ENCODE measurements at places on chromosomes 6 and 20.
A peak's percentile ranks its signal among the peaks of the same experiment; 100 is the strongest.

DNA sequence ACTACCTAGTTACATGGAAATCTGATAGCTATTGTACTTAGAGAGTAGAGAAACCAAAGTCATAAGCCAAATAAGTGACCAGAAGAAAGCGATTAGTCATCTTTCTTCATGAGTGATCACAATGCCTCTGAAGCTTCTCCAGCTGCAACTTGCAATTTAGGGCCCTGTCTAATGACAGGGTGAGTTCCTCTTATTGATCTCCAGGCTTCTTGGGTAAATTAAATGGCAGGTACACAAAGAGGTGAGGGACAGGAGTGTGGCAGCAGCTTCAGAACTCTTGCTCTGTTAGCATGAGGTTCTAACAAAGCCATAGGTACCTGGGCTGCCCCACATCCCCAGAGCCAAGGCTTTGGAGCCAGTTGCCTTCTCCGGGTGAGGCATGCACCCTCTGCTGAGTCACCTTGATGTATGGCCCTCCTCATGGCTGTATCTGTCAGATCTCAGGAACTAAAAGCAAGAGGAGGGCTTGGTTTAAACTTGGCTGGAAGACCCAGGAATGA, 60.8 kb downstream of the PRDM1 start:
- no peak for DNase-seq

GRCh38 chr6:22556266-22556665, 13.1 kb upstream of the HDGFL1 start:
- no peak for DNase-seq

DNA sequence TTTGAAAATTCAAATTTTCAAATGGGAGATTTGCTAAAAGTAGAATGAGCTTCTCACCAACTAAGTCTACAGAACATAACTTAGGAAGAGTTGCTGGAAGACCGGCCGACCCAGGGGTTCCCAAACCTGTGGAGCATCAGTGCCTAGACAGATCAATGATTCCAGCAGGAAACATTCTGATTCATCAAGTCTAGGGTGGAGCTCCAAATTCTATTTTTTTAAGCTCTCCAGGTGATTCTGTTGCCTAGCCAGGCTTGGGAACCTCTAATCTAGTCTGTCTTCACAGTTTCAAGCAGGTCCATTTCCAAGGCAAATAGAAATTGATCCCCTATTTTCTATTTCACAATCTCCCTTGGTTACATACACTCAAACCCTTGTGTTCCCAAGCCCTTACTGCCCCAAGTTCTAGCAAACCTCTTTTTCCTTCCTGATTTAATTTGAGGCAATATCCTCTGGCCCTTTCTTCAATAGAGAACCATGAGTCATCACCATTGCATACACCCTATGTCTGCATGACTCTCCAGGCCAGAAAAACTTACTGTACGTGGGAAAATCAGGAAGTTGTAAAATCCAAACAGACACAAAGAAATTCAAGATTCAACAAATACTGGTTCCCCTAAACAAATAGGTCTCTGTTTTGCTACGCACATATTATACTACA, 8.9 kb downstream of the ATXN1 start:
- DNase-seq: peak; percentile 74

GRCh38 chr6:101395345-101395744, 1.8 kb downstream of the GRIK2 start:
- DNase-seq: no peak

DNA sequence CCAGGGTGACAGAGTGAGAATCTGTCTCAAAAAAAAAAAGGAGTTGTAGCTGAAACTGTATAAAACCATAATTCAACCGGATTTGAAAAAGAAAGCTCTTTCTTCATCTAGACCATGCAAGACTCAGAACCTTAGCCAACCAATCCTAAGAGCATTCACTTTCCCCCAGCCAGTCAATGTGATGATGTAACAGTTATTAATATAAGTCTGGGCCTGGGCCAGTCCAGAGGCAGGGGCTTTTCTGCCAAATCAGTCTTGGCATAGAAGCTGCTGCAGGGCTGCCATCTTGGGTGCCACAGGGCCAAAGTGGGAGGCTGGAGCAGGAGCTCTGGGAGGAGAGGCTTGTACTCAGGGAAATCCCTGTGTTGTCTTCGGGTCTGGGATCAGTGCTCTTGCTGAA, 288.4 kb downstream of the CLIC5 start:
- no peak for DNase-seq

Measured in bone marrow (tissue), 2 donors.